Activated CD4-positive, CD25-positive, alpha-beta regulatory T cell treated with anti-CD3 and anti-CD28 coated beads, Interleukin-2, amount 50 U/mL, for 24 hours (primary cell): ENCODE measurements at places on chromosomes 6 and 20.
A peak's percentile ranks its signal among the peaks of the same experiment; 100 is the strongest.

- ATAC-seq: no peak
These were observed 190.0 kb upstream of the COL21A1 start for GRCh38 chr6:56437171-56437900.

DNA sequence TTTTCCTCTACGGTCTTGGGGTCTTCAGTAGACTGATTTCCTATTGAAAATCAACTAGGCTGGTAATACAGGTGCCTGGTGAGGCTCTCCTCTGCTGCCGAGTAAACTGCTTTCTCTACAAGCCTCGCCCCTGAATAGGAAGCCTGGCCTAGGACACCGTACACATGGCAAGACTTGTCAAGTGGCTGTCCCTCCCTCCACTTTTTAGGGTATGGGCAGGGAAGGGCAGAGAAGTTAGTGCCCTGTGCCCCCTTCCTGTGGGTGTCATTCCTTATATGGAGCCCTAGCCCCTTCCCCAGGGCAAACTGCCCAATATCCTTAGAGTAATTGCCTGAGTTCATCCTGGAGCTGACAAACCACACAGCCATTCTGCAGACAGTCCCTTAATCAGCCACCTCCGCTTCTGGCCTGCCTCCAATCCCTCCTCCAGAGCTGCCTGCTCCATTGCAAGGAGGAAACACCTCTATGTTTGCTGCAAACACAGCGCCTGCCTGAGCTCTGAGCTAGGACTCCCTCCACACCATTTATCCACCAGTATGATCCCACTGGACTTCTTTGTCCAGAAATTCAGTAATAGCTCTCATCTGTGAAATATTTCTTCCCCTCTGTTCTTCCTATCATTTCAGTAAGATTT, 93.1 kb downstream of the CHD6 start:
- no peak for ATAC-seq

- ATAC-seq: no peak
These were observed 493.7 kb upstream of the SULF2 start for GRCh38 chr20:48278961-48279481.

- no peak for ATAC-seq
These were observed 87.2 kb upstream of the RIN2 start for GRCh38 chr20:19670829-19671228.

DNA sequence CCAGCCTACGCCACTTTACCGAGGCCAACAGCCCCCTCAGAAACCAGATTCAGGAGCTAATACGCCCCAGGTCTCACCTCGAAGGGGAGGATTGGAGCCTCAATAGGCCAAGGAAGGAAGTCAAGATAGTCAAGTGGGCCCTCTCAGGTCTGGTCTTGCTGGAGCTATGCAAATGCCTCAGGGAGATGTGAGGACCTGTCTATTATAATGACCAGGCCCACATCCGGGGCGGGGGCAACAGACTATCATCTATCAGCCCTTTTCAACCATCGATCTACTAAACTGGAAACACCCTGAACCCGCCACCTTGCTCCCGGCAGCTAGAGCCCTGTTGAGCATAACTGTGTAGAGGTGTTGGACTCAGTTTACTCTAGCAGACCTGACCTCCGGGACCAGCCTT, 12.7 kb upstream of the GSTA3 start:
- ATAC-seq: no peak

DNA sequence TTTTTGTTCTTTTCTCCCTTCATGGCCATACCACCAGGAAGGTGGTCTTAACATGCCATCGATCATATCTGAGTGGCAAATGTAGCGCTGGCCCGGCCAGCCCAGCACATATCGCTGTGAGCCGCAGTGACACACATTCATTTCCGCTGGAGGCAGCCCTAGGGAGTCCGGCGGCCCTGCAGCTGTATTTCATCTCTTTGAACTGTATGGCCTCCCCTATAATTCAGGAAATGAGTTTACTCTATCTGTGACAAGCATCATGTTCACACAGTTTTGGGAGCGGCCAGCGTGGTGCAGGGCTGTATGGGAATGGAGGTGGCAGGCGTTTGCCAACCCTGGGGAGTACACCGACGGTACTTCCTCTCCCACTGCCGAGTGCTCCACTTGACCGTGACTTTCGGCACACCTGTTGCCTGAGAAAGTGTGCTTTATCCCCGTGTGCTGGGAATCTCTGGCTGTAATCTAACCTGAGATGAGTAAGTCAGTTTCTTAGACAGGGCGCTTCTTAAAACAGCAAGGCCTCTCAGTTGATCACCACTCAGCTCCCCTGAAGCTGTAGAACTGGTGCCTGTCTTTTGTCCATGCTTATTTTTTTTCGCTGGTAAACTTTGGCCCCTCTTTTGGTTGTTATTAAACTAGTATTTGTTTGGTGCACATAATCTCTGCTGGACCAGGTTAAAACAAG, 257.1 kb upstream of the TAB2 start:
- peak; percentile 87 for ATAC-seq

GRCh38 chr6:101545191-101545590, 151.7 kb downstream of the GRIK2 start:
- ATAC-seq: no peak
